ENCODE measurements at places on chromosomes 1 and 21.

- no peak for DNase-seq
Measured at GRCh38 chr1:95048317-95048716, 24.4 kb downstream of the ALG14 start.

DNA sequence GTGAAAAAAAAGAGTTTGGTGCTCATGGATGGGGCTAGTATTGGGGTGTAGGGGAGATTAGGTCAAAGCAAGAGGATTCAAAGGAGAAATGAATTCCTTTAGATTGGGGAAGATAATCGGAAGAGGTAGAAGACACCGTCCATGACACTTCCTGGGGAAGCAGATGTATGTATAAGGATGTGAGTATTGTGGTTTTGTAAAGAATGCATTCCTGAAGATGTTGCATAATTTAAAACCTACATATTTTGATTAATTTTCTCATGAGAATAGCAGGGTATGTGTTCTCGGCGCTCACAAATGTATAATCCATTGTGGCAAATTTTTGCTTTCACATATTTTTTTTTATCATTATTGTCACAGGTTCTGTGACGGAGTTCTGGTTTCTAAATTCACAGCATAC lies 5.5 kb upstream of the LGALS8 start:
- no peak for DNase-seq

DNA sequence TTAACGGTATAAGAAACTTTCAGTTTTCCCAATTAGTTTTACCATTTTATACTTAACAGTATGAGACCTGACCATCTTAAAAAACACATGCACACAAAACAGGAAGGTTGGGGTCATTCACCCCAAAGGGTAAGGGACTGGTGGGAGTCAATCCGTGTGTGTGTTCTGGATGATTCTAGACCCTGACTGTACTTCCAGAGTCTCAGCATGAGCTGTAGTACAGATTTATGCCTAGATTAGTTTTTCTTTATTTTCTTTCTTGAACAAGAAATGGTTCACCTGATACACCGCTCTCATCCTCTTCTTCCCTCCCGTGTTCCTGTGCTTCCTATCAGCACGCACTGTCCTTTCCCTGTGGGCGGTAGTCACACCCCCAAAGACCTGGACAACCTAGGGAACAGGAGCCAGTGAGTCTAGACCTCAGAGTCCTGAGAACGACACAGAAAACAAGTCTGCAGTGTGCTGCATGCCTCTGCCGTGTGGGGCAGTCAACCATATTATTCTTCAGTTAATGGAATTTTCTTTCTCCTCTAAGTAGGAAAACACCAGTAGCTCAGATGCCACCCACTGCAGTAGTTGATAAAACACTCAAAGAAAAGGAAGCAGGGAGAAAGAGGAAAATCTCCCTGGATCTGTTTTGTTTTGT lies 38.9 kb upstream of the MRPS6 start:
- DNase-seq: no peak

- DNase-seq: peak; percentile 2
Measured at GRCh38 chr1:100543640-100544039, 5.7 kb downstream of the GPR88 start.

- no peak for DNase-seq
Measured at GRCh38 chr1:3644273-3644672, 5.6 kb downstream of the WRAP73 start.

DNA sequence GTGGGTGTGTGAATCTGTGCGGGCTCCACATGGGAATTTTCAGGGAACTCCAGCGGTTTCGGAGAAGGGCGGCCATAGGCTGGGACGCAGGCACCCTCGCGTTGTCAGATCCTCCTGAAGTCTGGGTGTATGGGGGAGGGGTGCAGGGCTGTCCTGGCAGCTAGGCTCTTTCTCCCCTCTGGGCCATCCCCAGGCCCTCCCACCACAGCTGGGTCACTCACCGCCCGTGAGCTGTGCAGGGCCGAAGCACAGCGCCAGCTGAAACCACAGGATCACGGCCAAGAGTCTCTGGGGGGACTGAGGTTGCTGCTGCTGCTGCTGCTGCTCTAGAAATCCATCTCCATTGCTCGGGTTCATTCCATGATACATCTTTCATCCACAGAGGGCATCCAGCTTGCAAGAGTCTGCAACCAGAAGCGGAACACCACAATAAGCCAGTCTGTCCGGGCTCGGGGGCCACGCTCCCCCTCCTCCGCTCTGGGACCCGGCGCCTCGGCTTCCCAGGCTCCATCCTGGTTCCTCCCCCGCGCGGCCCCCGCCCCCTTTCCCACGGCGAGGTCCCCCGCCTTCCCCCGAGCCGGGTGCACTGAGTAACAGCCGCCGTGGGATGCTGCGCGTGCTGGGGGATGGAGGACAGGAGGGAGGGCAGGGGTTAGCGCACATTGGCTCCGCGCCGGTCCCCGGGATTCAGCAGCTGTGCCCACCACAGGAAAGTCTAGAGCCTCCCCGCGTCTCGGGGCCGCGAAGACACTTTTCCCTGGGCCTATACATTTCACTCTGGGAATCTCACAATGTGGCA lies 720 bp downstream of the SUSD4 start:
- DNase-seq: no peak

DNA sequence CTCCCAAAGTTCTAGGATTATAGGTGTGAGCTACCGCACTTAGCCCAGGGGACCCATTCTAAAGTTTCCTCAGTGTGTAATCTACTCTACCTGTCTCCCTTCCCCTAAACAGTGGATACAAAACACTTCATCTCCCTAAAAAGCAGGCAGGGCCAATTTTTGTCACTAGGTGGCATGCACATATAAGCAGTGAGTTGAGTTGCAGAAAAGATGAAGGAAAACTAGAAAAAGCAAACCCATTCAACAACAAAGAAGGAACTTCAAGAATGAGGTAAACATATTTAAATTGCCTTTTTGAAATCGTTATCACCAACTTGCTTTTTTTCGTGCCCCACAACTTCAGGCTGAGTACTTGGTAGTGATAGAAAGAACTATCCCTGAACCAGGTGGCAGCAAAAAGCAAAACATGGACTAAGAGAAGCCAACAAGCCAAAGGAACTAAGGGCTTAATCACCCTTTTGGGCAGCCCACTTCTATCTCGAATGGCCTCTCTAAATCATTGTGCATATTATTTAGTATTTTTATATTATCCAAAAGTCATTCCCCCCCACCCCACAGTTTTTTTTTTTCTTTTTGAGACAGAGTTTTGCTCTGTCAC lies 19.7 kb upstream of the ALDH9A1 start:
- peak; percentile 58 for DNase-seq

DNA sequence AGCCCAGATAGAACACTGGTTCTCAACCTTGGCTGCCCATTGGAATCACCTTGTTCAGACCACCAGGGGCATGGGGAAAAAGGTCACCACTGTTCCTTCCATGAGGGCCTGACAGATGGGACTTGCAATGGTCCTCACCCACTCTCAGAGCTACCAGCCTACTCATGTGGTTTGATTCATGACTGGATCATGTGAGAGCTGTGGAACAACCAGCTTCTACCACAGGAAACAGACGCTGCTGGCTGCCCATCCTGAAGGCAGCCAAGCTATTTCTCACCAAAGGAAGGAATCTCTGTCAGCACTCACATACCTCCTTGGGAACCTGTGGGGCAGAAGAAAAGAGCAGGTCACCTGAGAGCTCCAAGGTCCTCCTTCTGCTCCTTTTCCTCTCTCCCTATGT lies 53.6 kb downstream of the CAPN8 start:
- DNase-seq: no peak

DNA sequence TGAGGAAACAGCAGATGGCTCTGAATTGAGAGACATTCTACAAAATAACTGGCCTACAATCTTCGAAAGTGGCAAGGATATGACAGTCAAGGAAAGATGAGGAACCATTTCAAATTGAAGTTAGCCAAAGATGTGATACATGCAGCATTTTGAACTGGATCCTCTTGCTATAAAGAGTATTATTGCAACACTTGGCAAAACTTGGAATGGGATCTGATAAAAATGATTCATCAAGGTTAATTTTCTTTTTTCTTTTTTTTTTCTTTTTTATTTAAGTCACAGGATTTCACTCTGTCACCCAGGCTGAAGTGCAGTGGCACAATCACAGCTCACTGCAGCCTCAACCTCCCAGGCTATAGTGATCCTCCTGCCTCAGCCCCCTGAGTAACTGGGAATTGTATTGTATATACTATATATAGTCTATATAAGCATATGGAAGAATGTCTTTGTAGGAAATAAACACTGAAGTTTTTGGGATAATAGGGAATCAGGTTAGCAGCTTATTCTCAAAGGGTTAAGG lies 49.8 kb upstream of the GJA8 start:
- DNase-seq: no peak

DNA sequence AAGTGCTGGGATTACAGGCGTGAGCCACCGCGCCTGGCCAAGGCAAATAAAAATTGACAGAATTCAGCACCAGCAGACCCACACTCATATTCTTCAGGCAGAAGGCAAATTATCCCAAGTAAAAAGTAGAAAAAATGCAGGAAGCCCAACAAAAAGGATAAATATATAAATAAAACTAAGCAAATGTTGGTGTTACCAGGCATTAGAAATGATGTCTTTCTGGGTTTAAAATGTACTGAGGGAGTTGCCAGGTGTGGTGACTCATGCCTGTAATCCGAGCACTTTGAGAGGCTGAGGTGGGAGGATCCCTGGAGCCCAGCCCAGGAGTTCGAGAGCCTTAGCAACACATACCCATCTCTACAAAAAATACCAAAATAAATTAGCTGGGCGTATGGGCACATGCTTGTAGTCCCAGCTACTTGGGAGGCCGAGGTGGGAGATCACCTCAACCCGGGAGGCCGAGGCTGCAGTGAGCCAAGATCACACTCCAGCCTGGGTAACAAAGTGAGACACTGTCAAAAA lies 6.3 kb downstream of the INTS11 start:
- peak; percentile 87 for DNase-seq

GRCh38 chr1:12339811-12340543 lies 110.1 kb downstream of the VPS13D start:
- DNase-seq: no peak

- DNase-seq: no peak
Measured at GRCh38 chr1:175244206-175244605, 51.6 kb upstream of the KIAA0040 start.

- DNase-seq: peak; percentile 23
Measured at GRCh38 chr21:26366781-26367180, 196.2 kb upstream of the APP start.

DNA sequence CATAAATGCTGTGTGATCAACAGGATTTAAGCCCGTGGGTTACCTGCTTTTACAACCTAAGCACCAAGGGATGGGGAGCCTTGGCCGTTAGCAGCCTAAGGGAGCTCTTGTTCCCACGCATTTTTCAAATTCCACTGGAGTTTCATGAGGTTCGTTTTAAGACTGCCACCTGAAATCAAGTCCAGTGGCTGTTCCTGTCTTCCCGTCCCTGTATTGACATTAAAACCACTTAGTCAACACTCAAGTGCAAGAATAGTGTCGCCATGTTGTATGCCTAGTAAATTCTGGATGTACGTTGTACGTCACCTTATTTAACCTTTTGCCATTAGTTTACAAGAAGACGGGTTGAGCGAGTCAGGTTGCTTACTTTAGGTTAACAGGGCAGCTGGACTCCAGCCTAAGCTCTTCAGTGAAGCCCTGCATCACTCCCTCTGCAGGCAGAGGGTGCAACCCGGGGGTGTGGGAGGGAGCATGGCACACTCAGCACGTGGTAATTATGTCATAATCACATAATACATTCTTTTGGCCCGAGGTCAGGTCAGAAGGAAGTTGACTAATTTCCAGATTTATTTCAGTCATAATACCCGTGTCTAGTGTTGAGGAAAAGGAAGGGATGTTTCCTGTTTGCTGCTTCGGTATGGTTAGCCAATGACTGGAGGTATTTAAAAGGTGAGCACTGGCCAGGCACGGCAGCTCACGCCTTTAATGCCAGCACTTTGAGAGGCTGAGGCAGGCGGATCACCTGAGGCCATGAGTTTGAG lies 42.5 kb downstream of the CNST start:
- peak; percentile 98 for DNase-seq

DNA sequence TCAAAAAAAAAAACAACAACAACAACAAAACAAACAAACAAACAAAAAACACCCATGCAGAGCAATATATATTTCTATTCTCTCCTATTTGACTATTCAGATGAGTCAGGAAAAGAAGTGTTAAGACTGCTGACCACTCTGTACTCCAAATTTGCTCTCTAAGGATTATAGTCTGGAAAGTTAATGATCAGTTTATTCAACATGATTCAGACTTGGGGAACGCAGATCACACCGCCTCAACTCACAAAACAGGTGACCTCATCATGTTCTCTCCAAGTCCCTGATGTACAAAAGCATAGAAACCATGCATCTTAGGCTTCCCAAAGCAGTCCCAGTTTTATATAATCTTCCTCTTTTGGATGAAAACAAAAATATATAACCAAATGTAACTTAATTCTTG lies 51.9 kb upstream of the PRRC2C start:
- DNase-seq: peak; percentile 92

DNA sequence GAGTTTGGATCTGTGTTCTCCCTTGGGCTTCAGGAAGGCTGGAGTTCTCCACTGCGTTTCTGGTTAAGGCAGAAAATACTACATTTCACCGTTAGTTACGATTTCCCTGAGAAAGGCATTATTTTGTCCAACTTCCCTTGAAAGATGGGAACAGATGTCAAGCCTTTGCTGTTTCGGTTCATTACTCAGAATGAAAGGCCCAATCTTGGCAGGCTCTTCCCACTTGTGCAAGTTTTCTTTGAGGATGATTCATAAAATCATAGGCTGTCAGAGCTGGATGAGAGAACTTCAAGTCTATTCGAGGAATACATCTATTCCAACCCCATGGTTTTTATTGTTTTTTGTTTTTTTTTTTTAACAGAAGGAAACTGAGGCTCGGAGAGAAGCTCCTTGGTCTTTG lies 205.2 kb downstream of the GRIK3 start:
- DNase-seq: no peak

GRCh38 chr1:108200687-108201051 lies 526 bp upstream of the SLC25A24 start:
- peak; percentile 75 for DNase-seq

- DNase-seq: peak; percentile 72
Measured at GRCh38 chr1:942864-943533, 16.1 kb downstream of the NOC2L start.

DNA sequence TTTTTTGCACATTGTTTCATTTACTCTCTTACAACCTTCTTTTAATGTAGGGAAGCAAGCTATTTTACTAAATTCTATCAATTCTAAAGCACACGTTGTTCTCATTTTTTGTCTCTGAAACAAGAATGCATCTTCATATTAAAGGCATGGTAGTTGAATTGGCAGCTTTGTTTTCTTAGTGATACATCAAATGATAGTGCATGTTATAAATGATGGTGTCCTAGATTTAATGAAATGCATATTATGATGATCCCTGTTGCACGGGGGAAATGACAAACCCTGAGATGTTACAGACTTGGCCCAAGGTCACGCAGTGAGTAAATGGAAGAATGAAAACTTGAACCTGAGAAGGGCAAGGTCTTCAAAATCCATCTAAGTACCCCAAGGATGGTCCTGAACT lies 213.1 kb downstream of the KAZN start:
- no peak for DNase-seq

GRCh38 chr1:35809114-35810095 lies 1.6 kb downstream of the AGO4 start:
- DNase-seq: no peak
